ENCODE measurements at places on chromosomes 12 and 14.

- no peak for DNase-seq
These were observed 161.6 kb downstream of the PLCZ1 start for GRCh38 chr12:18576104-18576626.

GRCh38 chr14:54420478-54421142 is 20.6 kb downstream of the CNIH1 start:
- no peak for DNase-seq

DNA sequence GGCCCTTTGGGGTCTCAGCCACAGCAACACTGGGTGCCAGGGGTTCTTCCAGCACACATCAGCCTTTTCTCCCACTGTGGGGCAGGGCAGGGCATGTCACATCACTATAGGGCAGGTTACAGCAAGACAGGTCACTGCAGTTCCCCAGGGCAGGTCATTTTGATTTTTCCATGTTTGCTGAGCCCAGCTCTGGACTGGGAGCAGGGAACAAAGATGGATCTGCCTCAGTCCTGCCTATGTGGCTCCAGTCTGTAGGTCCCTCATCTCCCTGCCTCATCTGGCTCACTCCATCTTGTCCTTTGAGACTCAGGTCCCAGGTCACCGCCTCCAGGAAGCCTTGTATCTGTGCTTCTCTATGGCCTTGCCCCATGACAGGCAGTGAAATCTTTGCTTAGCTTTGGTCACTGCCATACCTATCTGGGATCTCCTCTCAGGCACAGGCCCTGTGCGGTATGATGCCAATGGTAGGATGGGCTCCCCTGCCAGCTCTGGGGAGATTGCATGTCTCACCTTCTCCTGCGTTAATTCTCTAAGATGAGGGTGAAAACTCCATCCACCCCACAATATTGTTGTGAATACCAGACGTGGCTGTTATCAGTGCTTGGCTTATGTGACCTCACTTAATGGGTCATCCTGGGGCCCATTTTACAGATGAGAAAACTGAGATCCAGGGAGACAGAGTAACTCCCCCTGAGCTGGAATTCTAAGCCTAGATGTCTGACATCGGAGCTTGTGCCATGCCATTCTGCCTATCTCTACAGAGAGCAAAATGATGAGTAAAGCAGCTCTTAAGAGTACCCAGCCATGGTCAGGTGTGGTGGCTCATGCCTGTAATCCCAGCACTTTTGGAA is 1.5 kb downstream of the SERPINA6 start:
- no peak for DNase-seq

DNA sequence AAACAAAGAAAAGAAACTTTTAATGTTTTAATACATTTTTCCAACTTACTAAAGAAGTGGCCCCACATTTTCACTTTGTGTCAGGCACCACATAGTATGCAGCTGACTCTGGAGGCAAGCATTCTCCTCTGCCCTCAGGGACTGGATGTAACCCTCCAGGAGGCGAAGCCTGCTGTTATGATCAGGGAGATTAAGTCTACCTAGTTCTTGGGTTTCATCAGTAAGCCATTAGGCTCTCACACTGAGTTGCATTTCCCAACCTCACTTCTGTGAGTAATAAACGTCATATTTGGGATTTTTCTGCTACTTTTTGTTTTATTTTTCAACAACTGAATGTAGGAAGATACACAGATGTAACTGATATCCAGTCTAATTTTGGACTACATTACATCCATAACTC is 101.2 kb upstream of the LRFN5 start:
- no peak for DNase-seq

DNA sequence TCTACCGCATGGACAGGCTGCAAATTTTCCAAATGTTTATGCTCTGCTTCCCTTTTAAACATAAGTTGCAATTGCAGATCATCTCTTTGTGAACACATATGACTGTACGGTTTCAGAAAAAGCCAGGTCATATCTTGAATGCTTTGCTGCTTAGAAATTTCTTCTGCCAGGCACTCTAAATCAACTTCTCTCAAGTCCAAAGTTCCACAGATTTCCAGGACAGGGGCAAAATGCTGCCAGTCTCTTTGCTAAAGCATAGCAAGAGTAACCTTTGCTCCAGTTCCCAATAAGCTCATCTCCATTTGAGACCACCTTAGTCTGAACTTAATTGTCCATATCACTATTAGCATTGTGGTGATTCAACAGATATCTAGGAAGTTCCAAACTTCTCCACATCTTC is 13.6 kb upstream of the RERGL start:
- no peak for DNase-seq

GRCh38 chr14:64410084-64410774 is 22.1 kb downstream of the MTHFD1 start:
- DNase-seq: no peak

- DNase-seq: no peak
These were observed 30.9 kb downstream of the TBC1D15 start for GRCh38 chr12:71870416-71870815.

GRCh38 chr14:50116966-50117365 is 594 bp upstream of the VCPKMT start:
- no peak for DNase-seq

GRCh38 chr12:78958941-78959340 is 94.4 kb downstream of the SYT1 start:
- DNase-seq: no peak
